Esophagus squamous epithelium (tissue), 5 donors: ENCODE measurements at places on chromosomes 6 and 20.

DNA sequence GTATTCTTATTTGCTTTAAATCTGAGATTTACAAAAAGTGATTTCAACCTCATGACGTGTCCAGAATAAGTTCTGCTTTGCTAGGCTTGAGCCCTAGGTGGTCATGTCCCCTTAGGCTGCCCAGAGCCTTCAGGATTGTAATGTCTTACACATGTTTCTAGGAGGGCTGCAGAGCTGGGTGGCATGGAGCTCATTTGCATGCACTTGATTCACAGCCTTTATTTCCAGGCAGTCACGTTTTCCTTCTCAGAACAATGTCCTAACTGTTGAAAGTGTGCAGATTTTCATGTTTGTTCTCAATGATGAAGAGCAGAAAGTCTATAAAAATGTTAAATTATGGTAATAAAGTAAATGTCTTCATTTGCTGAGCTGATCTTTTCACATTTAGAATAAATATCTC lies 448.6 kb upstream of the SOX4 start:
- no peak for DNase-seq

GRCh38 chr20:45937765-45938164 lies 3.3 kb downstream of the PCIF1 start:
- no peak for DNase-seq

DNA sequence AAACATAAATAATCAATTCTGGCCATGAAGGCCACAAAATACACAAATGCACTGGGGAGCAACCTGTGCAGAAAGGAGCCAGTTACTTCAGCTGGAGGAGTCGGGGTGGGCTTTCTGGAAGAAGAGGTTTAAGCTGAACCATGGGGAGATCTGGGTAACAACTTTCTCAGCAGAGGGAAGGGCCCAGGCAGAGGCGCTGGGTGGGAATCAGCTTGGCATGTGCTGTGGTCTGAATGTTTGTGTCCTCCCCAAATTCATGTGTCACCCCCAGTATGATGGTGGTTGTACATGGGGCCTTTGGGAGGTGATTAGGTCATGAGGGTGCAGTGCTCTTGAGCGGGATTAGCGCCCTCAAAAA lies 107.9 kb downstream of the SYCP2 start:
- no peak for DNase-seq

GRCh38 chr6:166946125-166946524 lies 10.2 kb downstream of the RNASET2 start:
- DNase-seq: no peak

- DNase-seq: no peak
Observed at GRCh38 chr6:117138920-117139319, 126.4 kb upstream of the VGLL2 start.
